ENCODE measurements at places on chromosomes 2 and 18. TPM values are rescaled to one million over a fixed set of nuclear protein-coding genes. Genes with fewer than 3 reads are reported as not detected.

The MAB21L4 gene
- not detected for total RNA-seq

The DSC3 gene
- 64.9 TPM for total RNA-seq

The AGXT gene
- total RNA-seq = not detected

The STARD6 gene
- not detected for total RNA-seq

The ERFE gene
- total RNA-seq = 1.1 TPM

The FOXI3 gene
- not detected for total RNA-seq

The RNU2-63P gene
- under 0.01 TPM for total RNA-seq

The OR6B2 gene
- total RNA-seq = not detected

The UGT1A5 gene
- total RNA-seq = not detected

The HPCAL1 gene
- 85.7 TPM for total RNA-seq

The GULP1 gene
- total RNA-seq = 10.3 TPM

The ATL2 gene
- 47.9 TPM for total RNA-seq

The SERPINB5 gene
- total RNA-seq = 426 TPM

The ITPRIPL1 gene
- 1.0 TPM for total RNA-seq

The VIL1 gene
- total RNA-seq = not detected

The ACVR1C gene
- total RNA-seq = 0.30 TPM

The PLEK gene
- total RNA-seq = not detected

The DUSP2 gene
- 14.2 TPM for total RNA-seq

The RFX8 gene
- 0.08 TPM for total RNA-seq

The LRRC30 gene
- total RNA-seq = not detected

The POMC gene
- not detected for total RNA-seq

The GREB1 gene
- total RNA-seq = 0.31 TPM

The C2orf74 gene
- total RNA-seq = 13.7 TPM

The POLR1B gene
- 19.6 TPM for total RNA-seq

The BOK gene
- 41.2 TPM for total RNA-seq

The SP140L gene
- total RNA-seq = 3.8 TPM

The CHST9 gene
- total RNA-seq = not detected

Data from hair follicular keratinocyte (primary cell).